CD8-positive, alpha-beta memory T cell (primary cell): ENCODE measurements at places on chromosomes 12 and 14. TPM values are rescaled to one million over a fixed set of nuclear protein-coding genes. Genes with fewer than 3 reads are reported as not detected.

Gene BRI3BP
- total RNA-seq, result 35.6 TPM

Gene HOXC9
- not detected for total RNA-seq

Gene KCNA5
- not detected for total RNA-seq

Gene TEX22
- 2.9 TPM for total RNA-seq

Gene SPIC
- total RNA-seq, result not detected

Gene SLC17A8
- not detected for total RNA-seq

Gene LHX5
- total RNA-seq, result not detected

Gene TBX3
- total RNA-seq, result not detected

Gene PLEKHG7
- not detected for total RNA-seq

Gene POTEM
- not detected for total RNA-seq

Gene TSHR
- total RNA-seq, result not detected

Gene P2RX7
- 4.5 TPM for total RNA-seq

Gene COX8C
- total RNA-seq, result not detected

Gene C12orf50
- not detected for total RNA-seq

Gene NFE2
- not detected for total RNA-seq

Gene CLEC9A
- not detected for total RNA-seq

Gene FGD4
- 0.64 TPM for total RNA-seq

Gene NUDT14
- 6.7 TPM for total RNA-seq

Gene CEBPE
- total RNA-seq, result 0.22 TPM

Gene BIN2
- 55.9 TPM for total RNA-seq

Gene GNB3
- 0.78 TPM for total RNA-seq

Gene CLEC4D
- not detected for total RNA-seq

- DNase-seq, result no peak
Observed at GRCh38 chr12:101650346-101651117, 46.9 kb upstream of the CHPT1 start.

- DNase-seq, result no peak
Observed at GRCh38 chr12:110928700-110929099, 8.3 kb upstream of the MYL2 start.

- DNase-seq, result no peak
Observed at GRCh38 chr14:32883188-32883587, 55.5 kb upstream of the NPAS3 start.

DNA sequence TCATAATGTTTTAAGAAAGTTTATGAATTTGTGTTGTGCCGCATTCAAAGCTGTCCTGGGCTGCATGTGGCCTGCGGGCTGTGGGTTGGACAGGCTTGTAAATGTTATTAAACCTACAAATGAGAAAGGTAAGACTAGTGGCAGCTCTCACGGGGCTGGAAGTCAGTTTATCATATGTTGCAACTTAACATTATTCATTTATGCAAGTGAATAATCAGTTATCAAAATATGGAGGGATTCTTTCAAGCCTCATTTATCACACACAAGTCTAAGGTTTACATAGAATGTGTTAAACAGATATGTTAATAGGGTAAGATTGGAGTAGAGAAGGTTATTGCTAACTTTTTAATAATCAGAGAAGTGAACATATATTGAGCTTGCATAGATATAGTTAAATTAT is 442.5 kb upstream of the RGS6 start:
- DNase-seq, result no peak

DNA sequence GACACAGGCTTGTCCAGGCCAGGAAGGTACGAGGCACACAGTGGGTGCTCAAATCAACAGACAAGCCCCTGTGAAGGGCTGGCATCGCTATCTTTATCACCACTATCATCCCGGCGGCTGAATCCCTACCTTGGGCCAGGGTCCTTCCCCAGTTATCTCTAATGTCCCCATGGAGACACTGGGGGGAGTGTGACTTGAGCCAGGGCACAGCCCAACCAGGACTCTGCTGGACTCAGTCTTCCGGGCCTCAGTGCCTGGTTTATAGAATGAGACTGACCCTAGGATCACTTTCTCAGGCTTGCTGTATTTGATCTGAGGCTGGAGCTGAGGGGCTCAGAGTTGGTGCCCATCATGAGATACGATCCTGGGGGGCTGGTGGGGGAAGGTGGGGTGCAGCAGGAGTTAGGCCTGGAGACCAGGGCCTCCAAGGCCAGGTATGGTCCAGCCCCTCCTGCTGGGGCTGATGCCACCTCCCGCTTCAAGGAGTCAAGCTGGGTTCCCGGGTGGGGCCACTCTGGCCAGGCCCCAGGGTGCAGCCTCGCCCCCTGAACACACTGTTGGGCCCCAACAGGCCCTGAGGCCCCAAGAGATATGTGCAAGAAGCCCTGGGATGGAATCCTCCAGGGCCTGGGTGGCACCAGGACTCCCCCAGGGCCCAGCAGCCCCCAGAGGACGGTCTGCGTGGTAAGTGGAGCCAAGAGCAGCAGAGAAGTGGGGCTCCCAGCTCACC is 11.8 kb downstream of the BEGAIN start:
- no peak for DNase-seq

- no peak for DNase-seq
Observed at GRCh38 chr12:98538031-98538430, 22.6 kb downstream of the TMPO start.

DNA sequence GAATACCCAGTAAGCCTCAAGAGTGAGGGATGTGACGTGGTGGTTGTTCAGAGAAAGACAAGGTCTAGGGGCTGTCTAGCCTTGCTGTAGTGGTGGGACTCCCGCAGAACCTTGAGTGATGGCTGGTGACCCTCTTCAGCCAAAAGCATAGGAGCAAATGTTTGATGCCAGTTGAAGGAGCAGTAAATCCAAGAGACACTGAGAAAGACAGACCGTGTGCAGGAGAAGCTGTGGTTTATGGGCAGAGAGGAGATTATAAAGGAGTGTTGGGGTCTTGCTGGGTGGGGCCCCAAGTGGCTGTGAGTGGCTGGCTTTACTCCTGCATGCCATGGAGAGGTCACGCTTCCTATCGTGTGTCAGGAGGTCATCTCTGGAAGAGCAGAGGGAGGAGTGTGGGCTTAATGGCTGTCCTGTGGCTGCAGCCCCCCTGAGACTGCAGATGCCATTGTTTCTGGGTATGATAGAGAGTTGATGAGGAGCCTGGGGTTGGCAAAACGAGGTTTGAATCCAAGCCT is 152.0 kb upstream of the CCND2 start:
- DNase-seq, result no peak

DNA sequence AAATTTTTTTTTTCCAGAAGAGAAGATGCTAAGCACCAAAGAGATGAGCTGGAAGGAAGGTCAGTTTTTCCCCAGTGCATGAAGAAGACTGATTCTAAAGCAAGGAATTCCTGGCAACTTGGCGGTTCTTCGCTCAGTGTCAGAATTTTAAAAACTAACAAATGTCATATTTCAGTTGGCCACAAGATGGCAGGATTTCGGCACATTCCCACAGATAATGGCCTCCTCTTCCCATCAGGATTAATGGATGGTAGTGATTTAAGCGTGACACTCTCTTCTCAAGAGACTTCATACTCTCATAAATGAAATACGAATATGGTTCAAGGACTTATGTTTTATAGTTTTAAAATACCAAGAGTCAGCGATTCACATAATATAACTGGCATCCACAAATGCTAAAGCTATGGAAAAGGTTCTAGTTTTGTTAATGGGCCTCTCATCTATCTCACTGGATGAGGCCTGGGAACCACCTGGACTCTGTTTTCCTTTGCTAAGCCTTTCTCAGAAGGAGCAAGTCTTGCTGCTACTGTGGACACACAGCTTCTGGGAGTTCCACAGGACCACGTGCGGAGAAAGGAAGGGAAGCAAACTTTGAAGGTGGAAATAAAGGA is 46.1 kb upstream of the PTPRO start:
- DNase-seq, result no peak

DNA sequence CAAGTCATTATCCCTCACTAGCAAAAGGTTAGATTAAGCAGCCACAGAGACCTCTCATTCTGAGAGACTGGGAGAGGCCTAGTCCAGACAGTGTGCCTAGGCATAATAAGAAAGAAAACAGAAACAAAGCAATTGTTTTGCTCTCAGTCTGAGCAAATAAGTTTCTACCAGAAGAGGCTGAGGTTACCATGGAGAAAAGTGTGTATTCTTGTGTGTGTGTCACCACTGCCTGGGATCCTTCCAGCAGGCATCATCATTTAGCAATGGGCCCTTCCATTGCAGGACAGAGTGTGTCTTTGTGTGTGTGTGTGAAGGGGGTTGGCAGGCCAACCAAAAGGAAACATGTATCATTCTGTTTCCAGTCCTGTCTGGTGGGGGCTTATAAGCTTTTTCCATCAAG is 3.7 kb downstream of the EFS start:
- no peak for DNase-seq

GRCh38 chr14:75427126-75427481 is 718 bp upstream of the JDP2 start:
- no peak for DNase-seq

DNA sequence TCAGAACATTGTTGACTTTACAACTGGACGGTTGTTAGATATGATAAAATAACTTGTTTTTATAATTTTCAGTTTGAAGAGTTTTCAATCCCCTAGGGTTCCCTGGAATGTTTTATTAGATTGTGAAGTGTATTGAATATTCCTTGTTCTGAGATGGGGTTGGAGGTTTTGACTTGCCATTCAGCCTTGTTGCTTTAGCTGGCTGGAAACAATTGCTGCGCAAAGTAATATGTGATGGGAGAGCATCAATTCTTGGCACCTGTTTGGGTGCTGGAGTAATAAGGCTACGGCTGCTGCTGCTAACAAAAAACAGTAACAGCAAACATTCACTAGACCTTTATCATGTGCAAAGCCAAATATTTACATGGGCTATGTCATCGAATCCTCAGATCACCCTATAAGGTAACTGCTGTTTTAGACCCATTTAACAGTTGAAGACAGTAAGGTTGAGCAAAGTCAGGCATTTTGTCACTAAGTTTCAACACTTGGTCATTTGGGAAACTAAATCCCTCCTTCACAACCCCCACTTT is 241.0 kb upstream of the TBX3 start:
- DNase-seq, result no peak

DNA sequence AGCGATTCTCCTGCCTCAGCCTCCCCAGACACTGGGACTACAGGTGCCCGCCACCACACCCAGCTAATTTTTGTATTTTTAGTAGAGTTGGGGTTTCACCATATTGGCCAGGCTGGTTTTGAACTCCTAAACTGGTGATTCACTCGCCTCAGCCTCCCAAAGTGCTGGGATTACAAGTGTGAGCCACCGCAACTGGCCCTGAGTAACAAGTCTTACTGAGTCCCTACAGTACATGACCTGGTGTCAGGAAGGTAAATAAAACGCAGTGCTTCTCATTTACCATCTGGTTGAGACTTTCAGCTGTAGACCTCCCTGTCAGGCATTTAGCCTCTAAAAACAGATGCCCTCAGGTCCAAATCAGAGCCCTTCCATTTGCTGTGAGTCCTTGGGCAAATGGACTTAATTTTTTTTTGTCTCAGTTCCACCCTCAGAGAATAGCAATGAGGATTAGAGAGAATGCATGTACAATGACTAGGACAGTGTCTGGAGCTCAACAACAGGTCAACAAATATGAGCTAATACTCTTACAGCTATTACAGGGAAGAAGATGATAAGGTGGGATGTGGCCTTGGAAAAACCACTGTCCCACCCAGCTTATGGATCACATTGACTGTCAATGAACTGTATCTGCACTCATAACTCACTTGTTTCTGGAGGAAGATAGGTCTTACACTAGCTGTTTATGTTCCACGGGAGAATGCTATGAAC is 70.5 kb downstream of the PHLDA1 start:
- no peak for DNase-seq

DNA sequence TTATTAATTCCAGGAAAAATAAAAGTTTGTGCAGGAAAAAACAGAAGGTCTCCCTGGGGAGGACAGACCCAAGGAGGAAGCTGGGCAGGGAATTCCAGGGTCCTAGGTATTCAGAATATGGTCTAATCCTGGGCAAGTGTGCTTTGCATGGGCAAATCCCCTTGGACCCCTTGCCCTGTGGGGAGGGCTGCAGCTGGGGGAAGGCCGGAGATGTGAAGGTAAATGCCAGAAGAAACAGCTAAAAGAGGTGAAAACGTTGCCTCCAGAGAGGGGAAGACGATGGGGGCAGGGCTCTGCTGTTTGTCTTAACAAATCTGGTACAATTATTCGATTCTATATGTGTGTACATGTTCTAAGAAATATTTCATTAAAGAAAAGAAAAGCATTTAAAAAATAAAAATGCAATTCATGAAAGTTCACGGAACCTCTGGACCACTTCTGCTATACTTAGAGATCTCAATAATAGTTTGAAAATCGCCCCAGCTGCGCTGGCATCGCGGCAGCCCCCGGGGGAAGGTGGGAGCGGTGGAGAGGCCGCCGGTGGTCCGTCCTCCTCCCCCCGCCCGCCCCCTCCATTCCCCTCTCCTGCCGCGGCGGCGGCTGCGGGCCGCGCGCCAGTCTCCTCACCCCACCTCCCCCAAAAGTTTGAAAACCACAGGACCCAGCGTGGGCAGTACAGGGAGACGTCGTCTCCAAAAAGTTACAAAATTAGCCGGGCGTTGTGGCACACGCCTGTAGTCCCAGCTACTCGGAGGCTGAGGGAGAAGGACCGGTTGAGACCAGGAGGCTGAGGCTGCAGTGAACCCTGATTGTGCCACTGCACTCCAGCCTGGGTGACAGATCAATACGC is 1.5 kb upstream of the PRPF40B start:
- DNase-seq, result no peak

- no peak for DNase-seq
Observed at GRCh38 chr12:108332791-108333382, 6.2 kb downstream of the CMKLR1 start.

GRCh38 chr14:39203659-39204606 is 28.9 kb downstream of the PNN start:
- no peak for DNase-seq

DNA sequence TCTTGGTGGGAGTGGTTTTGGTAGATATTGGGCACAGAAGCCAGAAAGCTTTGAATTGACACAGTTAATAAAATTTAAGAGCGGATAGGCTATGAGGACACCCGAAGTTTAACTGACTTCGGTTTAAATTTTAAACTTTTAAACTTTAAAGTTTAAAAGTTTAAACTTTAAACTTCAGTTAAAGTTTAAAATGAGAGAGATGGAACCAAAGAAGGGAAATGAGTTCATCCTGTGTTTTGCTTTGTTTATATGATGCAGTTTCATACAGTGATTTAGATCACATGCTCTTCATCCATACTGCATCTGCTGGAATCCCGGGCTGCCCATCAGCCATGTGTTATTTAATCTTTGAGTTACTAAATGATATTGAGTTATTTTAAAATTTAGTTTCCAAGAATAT is 27.2 kb upstream of the LRRK2 start:
- no peak for DNase-seq

- no peak for DNase-seq
Observed at GRCh38 chr12:57049890-57050289, at the start of gene MYO1A. Gene MYO1A, minus strand, starts transcription at chr12:57050129. Its CDS starts 1,806 bp downstream, at chr12:57048323.

GRCh38 chr12:54598970-54599369 is 10.5 kb upstream of the PPP1R1A start:
- DNase-seq, result no peak

GRCh38 chr12:19810213-19810612 is 370.9 kb downstream of the AEBP2 start:
- DNase-seq, result no peak

DNA sequence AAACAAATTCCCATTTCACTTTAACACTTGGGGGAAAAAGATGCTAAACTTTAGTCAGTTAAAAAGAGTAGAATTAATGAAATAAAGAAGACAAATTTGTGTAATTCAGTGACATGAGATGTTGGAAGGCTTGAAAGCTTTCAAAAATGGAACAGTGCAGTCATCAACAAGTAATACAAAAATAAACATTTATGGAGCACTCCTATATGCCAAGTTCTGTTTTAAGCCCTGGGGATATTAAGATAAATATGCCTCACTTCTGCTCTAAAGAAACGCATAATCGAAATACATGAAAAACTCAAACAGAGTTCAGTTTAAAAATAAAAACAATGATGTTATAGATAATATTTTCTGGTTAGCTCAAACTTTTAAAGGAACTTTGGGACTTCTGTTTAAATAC is 93.0 kb downstream of the KCNH5 start:
- DNase-seq, result no peak
